BE2C (cell line): ENCODE measurements at places on chromosomes 13 and 19.

- DNase-seq: no peak
Measured at GRCh38 chr13:111213964-111214726, 99.0 kb downstream of the ARHGEF7 start.

DNA sequence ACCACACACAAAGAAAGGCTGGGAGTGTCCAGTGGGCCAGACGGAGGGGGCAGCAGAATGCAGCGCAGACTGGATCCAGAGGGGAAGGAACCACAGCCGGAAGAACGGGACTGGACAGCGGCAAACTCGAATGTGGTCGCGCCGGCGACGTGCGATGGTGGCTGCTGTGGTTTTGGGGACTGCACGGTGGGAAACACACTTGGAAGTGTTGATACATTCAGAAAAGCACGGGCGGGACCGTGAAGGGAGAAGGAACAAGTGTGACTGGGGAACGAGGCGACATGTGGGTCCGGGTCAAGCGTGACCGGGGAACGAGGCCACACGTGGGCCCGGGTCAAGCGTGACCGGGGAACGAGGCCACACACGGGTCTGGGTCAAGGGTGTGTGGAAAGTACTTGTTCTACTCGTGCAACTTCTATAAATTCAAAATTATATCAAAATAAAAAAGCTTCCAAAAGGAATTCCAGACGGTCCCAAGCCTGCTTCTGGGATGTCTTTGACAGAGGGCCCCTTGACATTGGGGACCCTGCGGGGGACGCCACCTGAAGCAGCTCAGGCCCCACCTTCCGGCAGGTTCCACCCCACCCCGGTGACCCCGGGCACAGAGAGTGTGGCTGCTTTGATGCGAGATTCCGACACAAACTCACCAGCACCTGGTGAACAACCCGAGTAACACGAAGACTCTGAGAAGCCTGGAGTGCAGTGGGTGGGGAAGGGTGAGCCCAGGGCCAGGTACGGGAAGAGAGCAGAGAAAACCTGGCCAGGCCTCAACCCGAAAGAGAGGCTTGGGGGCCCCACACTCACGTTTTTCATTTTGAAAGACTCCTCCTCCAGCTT is 25.1 kb upstream of the C13orf46 start:
- no peak for DNase-seq

DNA sequence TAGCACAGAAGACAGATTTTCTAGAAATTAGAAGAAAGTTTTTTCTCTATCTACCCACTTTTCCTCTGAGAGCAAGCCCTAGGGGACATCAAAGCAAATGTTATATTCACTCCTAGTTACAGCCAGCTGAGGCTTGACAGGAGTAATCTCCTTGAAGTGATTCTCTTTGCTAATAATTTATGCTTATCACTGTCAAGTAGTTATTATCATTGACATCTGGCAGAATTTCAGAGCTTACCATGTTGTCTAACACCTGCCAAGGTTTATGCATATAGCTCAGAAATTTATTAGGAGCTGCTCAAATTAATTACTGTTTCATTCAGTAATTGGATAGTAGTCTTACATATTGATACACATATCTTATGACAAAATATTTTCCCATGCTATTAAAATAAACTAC is 465.9 kb upstream of the ATXN8OS start:
- DNase-seq: no peak

GRCh38 chr13:42595253-42595571 is 21.3 kb downstream of the TNFSF11 start:
- no peak for DNase-seq

DNA sequence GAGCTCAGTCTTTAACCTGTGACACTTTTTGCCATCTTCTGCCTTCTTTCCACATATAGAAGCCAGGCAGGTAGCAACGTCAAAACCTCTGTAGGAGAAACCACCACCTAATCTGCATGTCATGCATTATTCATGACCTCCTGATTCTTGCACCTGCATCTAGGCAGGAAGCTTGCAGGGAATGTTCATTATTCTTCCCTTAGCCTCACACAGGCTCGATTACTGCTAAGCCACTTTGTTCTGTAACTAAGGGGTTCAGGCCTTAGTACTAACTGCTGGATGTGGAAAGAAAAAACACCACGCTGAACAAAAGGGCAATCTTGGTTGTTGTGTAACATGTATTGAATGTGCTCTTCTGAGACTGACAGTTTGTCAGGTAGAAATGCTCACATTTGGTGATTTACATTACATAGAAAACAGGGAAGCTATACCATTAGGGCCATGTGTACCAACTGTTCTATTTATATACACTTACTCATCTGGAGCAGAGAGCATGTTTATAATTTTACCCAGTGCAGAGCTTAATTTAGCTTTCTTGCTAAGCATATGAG is 366.9 kb downstream of the KLF12 start:
- DNase-seq: no peak

DNA sequence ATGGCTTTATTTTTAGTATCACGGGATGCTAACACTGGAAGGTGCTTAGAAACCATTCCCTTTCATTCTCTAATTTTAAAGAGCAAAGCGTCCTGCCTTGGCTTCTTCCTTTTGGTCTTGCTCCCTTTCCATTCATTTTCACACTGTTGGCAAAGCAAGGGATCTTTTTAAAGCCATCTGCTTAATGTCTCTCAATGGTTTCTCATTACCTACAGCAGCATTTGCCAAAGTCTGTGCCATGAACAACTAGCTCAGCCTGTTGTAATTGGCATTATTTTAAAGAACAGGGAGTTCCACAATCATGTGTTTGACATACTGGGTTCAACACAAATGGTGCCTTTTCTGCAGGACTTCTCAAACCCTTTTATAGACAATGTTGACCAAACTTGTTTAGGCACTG is 444.3 kb downstream of the GPC6 start:
- no peak for DNase-seq

- DNase-seq: no peak
Measured at GRCh38 chr13:100534147-100534843, 54.3 kb downstream of the GGACT start.

GRCh38 chr19:38134540-38135149 is 89.4 kb downstream of the DPF1 start:
- DNase-seq: peak; percentile 57

GRCh38 chr19:7926021-7926726 is at the start of gene CTXN1:
Gene CTXN1 (minus strand): TSS chr19:7926135. CDS start chr19:7925538, 597 bp downstream.
- DNase-seq: peak; percentile 91

GRCh38 chr13:20714563-20715329 is 11.2 kb downstream of the IL17D start:
- DNase-seq: no peak

- DNase-seq: no peak
Measured at GRCh38 chr13:73901324-73902068, 232.7 kb downstream of the KLF12 start.

DNA sequence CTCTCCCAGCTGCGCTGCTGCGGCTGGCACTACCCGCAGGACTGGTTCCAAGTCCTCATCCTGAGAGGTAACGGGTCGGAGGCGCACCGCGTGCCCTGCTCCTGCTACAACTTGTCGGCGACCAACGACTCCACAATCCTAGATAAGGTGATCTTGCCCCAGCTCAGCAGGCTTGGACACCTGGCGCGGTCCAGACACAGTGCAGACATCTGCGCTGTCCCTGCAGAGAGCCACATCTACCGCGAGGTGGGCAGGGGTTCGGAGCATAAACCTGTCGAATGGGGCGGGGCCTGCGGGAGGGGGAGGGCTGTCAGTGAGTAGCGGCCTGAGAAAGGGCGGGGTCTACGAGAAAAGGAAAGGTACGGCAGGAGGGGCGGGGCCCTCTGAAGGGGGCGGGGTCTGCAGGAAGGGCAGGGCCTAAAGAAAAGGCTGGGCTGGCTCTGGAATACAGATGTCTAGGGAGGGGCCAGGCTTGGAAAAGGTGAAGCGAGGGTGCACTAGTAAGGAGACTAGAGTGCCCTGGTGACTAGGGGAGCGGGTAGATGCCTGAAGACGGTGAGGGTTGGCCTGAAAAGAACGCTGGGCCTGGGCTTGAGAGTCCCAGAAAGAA is 3.6 kb downstream of the CD37 start:
- peak; percentile 41 for DNase-seq

DNA sequence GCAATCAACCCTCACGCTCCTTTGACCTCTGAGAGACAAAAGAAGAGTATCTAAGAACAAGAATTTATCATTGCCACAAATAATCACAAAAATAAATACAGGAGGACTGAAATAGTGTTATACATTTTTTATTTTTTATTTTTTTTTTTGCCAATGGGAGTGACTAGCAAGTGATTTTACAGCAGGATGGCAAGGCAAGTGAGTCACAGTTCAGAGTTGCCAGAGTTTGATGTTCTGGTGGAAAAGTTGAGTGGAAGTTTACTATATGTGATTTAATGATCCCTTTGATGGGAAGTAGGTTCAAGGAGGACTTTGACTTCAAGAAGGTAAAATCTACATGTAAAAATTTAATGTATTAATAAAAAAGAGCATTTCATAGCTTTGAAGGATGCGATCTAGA is 2691.4 kb downstream of the PCDH9 start:
- DNase-seq: no peak

DNA sequence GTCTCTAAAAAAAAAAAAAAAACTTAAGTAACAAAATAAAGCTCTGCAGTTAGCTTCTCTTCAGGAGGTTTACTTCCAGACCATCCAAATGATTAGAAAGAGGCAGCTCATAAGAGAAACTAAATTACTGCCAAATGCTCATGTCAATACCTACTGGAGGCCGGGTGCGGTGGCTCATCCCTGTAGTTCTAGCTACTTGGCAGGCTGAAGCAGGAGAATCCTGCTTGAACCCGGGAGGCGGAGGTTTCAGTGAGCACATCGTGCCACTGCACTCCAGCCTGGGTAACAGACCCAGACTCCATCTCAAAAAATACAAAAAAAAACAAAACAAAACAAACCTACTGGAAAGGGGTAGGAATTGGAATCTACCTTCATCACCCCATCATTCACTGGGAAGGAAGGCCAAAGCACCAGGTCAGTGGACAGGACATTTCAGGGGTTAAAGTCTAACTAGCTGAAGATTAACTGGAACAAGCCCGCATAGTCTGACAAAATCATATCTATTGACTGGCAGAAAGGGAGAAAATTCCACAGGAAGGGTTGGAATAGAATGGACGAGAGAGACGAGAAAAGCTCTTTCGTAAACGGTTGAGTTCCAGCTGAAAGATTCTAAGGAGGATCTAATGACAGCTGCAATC is 1.3 kb downstream of the ZFP14 start:
- no peak for DNase-seq

- no peak for DNase-seq
Measured at GRCh38 chr13:32153056-32153455, 121.5 kb downstream of the FRY start.

DNA sequence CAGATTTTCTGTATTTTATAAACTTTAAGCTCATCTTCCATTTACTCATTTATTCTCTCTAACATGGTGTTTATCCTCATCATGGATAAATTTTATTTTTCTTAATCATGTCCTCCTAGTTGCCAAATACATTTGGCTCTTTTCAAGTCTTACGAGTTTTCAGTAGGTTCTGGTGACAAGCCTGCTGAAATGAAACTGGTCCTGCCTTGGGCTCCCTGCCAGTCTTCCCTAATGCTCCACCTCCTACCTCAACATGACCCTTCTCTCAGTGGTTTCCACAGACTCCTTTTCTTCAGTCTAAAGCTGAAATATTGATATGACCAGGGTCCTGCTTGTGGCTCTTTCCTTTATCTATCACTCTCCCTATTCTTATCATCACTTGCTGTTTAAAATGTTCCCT is 81.2 kb downstream of the TRPC4 start:
- DNase-seq: no peak

GRCh38 chr19:4472174-4472974 is at the start of gene HDGFL2:
Gene HDGFL2 (plus strand): TSS chr19:4472297. CDS start chr19:4472351, 54 bp downstream.
- DNase-seq: no peak

DNA sequence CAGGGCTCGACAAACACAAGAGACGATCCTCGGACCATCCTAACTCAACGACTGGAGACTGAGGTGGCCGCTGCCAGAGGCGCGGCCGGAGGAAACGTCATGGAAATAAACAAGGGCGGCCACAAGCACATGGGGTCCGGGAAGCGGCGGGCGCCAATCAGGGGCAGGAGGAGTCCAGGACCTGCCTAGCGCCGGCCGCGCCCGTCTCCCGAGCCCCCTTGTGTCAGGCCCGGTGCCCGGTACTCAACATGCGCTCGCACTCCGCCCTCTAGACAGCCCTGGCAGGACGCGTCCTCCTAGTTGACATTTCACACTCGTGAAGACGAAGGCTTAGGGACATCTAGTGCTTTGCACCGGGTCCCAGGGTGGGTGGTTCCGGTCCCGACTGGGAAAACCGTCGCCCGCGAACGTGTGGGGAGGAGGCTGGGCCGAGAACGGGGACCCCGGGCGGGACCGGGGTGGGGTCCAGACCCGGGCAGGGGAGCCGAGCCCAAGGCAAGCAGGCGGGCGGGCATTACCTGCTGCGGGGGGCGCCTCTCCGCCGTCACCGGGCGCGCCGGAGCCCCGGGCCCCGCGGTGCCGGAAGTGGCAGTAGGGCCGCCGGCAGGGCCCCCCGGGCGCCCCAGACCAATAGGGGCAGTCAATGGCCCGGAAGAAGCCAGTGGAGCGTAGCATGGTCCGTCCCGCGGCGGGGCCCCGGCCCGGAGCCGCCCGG is 442 bp downstream of the REXO1 start:
- DNase-seq: peak; percentile 60

- DNase-seq: no peak
Measured at GRCh38 chr19:18099623-18099995, 2.0 kb downstream of the MAST3 start.

GRCh38 chr19:11496391-11497163 is 9.1 kb downstream of the ZNF653 start:
- peak; percentile 85 for DNase-seq

- no peak for DNase-seq
Measured at GRCh38 chr13:97221466-97221865, 667 bp upstream of the MBNL2 start.

DNA sequence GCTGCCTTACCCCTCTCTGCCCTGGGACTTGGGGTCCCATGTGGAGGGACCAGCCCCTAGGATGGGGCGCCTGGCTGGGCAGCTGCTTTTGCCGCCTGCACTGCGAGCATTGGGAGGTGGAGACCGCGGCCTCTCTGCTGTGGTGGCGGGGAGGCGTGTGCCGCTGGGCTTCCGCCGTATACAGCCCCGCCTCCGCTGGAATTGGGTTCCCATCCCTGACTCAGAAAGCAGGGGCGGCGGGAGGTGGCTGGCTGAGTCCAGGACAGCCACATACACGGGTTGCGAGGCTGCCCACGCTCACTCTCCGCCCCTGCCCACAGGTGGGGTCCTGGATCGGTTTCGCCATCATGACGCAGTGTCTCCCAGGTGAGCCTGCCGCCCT is 6.6 kb downstream of the NDUFB7 start:
- no peak for DNase-seq

- no peak for DNase-seq
Measured at GRCh38 chr19:17536955-17537354, 18.5 kb upstream of the COLGALT1 start.

- no peak for DNase-seq
Measured at GRCh38 chr13:49303533-49304252, 56.0 kb downstream of the CDADC1 start.

- no peak for DNase-seq
Measured at GRCh38 chr13:83378908-83379307, 503.4 kb downstream of the SLITRK1 start.

GRCh38 chr19:15331419-15332310 is 674 bp downstream of the BRD4 start:
- peak; percentile 62 for DNase-seq
